ENCODE measurements at places on chromosomes 7 and 10. TPM values are rescaled to one million over a fixed set of nuclear protein-coding genes. Genes with fewer than 3 reads are reported as not detected.

Gene SKIDA1
- 0.40 TPM for total RNA-seq

Gene PTPRN2
- total RNA-seq = 1.9 TPM

Gene IRF5
- total RNA-seq = 11.4 TPM

Gene EPO
- total RNA-seq = not detected

Gene ORAI2
- total RNA-seq = 11.4 TPM

Gene SLC26A4
- total RNA-seq = not detected

Gene NYAP1
- 0.38 TPM for total RNA-seq

Gene APBB1IP
- 1.9 TPM for total RNA-seq

Gene LRRC4
- not detected for total RNA-seq

Gene GDI2
- total RNA-seq = 202 TPM

Gene TRIL
- 0.47 TPM for total RNA-seq

Gene COBL
- 48.1 TPM for total RNA-seq

Gene CYP3A4
- total RNA-seq = not detected

Gene HKDC1
- total RNA-seq = 112 TPM

Gene TDRD1
- total RNA-seq = not detected

Gene SUN3
- total RNA-seq = 1.1 TPM

Gene OR2A1
- total RNA-seq = not detected

- no peak overlapping the region for H3K27ac ChIP-seq
- no peaks in the 10 kb centered on the region for H3K27me3 ChIP-seq
- peaks cover 2% of the 10 kb centered on the region for H3K36me3 ChIP-seq
Observed at GRCh38 chr7:22720791-22721786, 5.9 kb upstream of the IL6 start.

DNA sequence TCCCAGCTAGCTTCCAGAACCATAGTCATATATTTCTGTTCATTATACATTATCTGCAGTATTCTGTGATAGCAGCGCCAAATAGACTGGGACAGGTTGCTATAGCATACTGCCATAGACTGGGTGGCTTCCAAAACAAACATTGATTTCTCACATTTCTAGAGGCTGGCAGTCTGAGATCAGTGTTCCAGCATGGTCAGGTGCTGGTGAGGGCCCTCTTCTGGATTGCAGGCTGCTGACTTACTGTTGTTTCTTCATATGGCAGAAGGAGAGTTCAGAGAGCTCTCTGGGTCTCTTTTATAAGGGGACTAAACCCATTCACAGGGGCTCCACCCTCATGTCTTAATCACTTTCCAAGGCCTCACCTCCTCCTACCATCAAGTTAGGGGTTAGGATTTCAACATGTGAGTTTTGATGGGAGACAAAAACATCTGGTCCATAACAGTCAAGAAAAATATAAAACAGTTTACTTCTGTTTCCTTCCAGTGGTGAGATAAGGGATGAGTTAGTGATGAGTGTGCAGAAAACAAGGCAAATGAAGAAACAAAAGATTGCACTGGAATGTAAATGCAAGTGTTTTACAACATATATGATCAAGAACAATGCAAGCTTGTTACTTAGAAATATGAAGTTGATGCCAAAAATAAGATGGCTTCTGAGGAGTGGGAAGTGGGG lies 399.0 kb upstream of the C7orf33 start:
- H3K36me3 ChIP-seq = no peaks in the 10 kb centered on the region
- no peaks in the 10 kb centered on the region for H3K4me1 ChIP-seq
- DNase-seq = no peak

GRCh38 chr7:38187794-38188440 lies 9.9 kb downstream of the STARD3NL start:
- H3K4me3 ChIP-seq = no peak overlapping the region
- no peak overlapping the region for H3K27ac ChIP-seq
- DNase-seq = no peak
- H3K4me1 ChIP-seq = peaks cover 24% of the 10 kb centered on the region
- no peaks in the 10 kb centered on the region for H3K36me3 ChIP-seq
- no peaks in the 10 kb centered on the region for H3K27me3 ChIP-seq

GRCh38 chr10:120420421-120420820 lies 36.6 kb upstream of the PLPP4 start:
- H3K4me1 ChIP-seq = no peaks in the 10 kb centered on the region
- H3K4me3 ChIP-seq = no peak overlapping the region
- DNase-seq = no peak
- no peak overlapping the region for H3K27ac ChIP-seq
- H3K36me3 ChIP-seq = no peaks in the 10 kb centered on the region
- H3K27me3 ChIP-seq = peaks cover 27% of the 10 kb centered on the region

DNA sequence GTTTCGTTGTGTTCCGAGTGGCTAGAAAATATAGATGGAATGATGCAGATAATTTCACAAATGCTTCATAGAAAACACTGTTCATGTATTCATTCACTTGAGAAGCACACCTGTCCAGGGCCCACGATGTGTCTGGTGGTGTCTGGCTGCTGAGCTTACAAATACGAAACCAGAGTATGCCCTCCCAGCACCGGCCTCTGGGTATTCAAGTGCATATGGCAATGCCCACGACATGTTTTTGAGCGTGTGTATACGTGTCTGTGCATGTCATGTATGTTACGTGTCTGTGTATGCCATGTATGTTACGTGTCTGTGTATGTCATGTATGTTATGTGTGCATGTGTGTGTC lies 37.9 kb downstream of the IL2RA start:
- H3K27ac ChIP-seq = no peak overlapping the region
- H3K36me3 ChIP-seq = no peaks in the 10 kb centered on the region
- no peak overlapping the region for H3K4me3 ChIP-seq
- H3K4me1 ChIP-seq = no peaks in the 10 kb centered on the region
- DNase-seq = no peak

GRCh38 chr10:94571081-94571480 lies 25.5 kb downstream of the HELLS start:
- no peaks in the 10 kb centered on the region for H3K36me3 ChIP-seq
- no peak for DNase-seq
- H3K4me3 ChIP-seq = no peak overlapping the region
- H3K27ac ChIP-seq = no peak overlapping the region

- no peaks in the 10 kb centered on the region for H3K4me1 ChIP-seq
- no peak overlapping the region for H3K4me3 ChIP-seq
- H3K27ac ChIP-seq = no peak overlapping the region
- H3K36me3 ChIP-seq = no peaks in the 10 kb centered on the region
- no peak for DNase-seq
- H3K27me3 ChIP-seq = peaks cover 14% of the 10 kb centered on the region
Observed at GRCh38 chr7:73936967-73937366, 76.0 kb downstream of the TMEM270 start.

DNA sequence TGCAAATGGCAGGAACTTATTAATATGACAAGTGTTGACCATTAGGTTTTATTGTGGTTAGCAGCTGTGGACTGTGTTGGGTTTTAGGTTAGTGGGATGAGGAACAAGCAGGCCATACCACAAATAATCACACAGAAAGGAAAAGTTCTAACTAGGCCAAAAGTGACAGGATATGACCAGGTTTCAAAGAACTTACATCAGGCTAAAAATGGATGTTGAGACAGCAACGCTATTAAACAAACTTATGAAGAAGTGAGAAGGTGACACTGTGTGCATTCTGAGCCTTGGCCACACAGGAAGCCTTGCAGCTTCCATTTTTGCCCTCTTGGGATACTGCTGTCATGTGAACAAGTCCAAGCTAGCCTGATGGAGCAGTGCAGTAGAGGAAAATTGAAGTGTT lies 568.8 kb downstream of the HTR7 start:
- H3K36me3 ChIP-seq = no peaks in the 10 kb centered on the region
- H3K4me1 ChIP-seq = peaks cover 9% of the 10 kb centered on the region
- DNase-seq = no peak
- no peaks in the 10 kb centered on the region for H3K27me3 ChIP-seq

DNA sequence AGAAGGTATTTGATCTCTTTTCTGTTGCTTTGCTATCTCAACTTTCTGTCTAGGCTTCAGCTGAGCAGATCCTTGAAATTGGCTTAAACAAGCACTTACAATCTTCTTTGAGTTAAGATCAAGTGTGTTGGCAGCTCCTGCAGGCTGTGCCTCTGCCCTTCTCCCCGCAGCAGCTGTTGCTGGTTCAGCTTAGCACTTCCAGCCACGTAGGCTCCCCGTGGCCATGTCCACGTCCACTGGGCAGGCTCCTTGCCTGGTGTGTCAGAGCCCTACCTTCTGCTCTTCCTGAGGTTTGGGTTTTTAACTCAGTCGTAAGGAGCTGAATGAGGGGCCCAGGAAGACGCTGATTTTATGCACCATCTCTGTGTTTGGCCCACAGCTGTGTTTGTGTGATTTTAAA lies 47.2 kb downstream of the CAMK1D start:
- H3K36me3 ChIP-seq = no peaks in the 10 kb centered on the region
- H3K27ac ChIP-seq = no peak overlapping the region
- peaks cover 81% of the 10 kb centered on the region for H3K27me3 ChIP-seq
- H3K4me1 ChIP-seq = no peaks in the 10 kb centered on the region

DNA sequence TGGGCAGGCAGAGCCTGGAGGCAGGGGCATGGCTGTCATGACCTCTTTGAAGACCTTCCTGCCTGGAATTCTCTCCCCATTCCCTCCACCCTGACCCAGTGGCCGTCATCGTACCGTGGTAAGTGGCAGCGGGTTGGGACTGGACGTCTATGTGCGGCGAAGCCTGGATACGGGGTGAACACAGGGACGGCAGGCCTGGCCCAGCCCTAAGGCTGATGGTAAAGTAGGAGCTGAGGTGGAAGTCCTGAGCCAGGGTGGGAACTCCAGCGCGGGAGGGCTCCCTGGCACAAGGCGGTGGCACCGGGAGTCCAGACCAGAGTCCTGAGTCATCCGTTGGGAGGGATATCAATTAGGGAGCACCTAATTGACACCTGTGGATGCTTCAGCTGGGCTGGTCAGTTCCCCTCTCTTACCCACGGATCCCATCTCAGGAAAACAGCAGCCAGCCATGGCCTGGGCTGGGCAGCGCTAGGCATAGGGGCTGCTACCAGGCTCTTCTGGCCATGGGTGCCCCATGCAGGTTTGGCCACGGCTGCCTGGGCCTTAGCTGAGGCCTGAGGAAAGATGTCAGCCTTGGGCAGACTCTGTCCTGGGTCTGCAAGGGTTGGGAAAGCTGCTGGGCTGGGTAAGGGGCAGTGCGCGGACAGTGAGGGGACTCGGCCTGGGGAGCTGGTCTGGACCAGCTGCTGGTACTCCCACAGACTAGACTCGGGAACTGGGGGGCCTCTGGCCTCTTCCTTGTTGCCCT lies 3.3 kb downstream of the PPIF start:
- no peak for DNase-seq
- H3K4me1 ChIP-seq = no peaks in the 10 kb centered on the region
- H3K27ac ChIP-seq = no peak overlapping the region

- H3K27me3 ChIP-seq = peaks cover 39% of the 10 kb centered on the region
- no peaks in the 10 kb centered on the region for H3K36me3 ChIP-seq
- H3K4me3 ChIP-seq = no peak overlapping the region
- H3K27ac ChIP-seq = no peak overlapping the region
- H3K4me1 ChIP-seq = peaks cover under 1% of the 10 kb centered on the region
Observed at GRCh38 chr7:21413502-21413901, 14.4 kb upstream of the SP4 start.

- H3K36me3 ChIP-seq = no peaks in the 10 kb centered on the region
- DNase-seq = peak; percentile 21
- no peak overlapping the region for H3K27ac ChIP-seq
- no peak overlapping the region for H3K4me3 ChIP-seq
Observed at GRCh38 chr7:81447351-81447952, 322.4 kb downstream of the HGF start.

DNA sequence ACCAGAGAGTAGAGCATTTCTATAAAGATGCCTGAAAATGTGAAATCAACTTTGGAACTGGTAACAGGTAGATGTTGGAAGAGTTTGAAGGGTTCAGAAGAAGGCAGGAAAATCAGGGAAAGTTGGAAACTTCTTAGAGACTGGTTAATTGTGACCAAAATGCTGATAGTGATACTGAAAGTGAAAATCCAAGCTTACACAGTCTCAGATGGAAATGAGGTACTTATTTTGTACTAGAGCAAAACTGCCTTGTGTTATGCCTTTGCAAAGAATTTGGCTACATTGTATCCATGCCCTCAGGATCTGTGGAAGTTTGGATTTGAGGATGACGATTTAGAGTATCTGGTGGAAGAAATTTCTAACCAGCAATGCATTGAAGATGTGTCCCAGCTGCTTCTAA lies 430.6 kb upstream of the KCND2 start:
- H3K36me3 ChIP-seq = no peaks in the 10 kb centered on the region
- no peaks in the 10 kb centered on the region for H3K27me3 ChIP-seq
- no peak overlapping the region for H3K4me3 ChIP-seq

- no peak overlapping the region for H3K27ac ChIP-seq
- peak; percentile 2 for DNase-seq
- no peaks in the 10 kb centered on the region for H3K36me3 ChIP-seq
- H3K27me3 ChIP-seq = no peaks in the 10 kb centered on the region
- peaks cover 16% of the 10 kb centered on the region for H3K4me1 ChIP-seq
- H3K4me3 ChIP-seq = no peak overlapping the region
Observed at GRCh38 chr7:110839866-110840265, 251.1 kb upstream of the LRRN3 start.

DNA sequence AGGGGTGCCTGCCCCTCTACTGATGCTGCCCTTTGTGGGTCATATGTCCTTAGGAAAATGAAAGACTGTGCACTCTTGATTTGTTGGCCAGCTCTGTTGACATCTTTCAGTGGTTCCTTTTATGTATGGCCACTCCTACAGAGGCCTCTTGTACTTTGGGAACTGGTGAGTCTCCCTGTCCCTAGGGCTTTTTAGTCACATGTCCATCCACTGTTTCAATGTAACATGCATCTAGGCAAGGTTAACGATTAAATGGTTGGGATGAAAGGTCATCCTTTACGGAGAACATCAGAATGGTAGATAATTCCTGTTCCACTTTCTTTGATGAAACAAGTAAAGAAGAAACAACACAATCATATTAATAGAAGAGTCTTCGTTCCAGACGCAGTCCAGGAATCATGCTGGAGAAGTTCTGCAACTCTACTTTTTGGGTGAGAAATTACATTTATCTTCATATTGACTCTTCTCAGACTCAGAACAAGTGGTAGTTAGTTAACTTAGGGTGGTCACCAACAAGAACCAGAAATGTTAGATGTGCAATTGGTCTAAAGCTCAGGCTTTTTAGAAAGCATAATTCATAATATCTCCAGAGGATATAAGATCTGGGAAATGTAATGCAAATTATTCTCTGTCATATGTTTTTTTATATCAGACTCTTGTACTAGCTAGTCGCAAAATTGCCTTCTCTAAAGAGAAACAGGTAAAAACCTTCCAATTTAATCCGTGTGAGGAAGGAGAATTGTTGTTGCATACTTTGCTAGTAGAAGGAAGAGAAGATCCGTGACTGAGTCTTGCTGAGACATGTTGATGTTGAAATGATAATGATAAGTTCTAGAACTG lies at the start of gene ABCC2:
Gene ABCC2, plus strand, starts transcription at position 194 of the 840 bp plus-strand sequence. Its CDS starts 205 bp downstream, at position 399.
- no peak for DNase-seq
- peaks cover 4% of the 10 kb centered on the region for H3K36me3 ChIP-seq
- peak within 1 kb of the TSS; percentile 38 for H3K27ac ChIP-seq
- H3K27me3 ChIP-seq = no peaks in the 10 kb centered on the region

DNA sequence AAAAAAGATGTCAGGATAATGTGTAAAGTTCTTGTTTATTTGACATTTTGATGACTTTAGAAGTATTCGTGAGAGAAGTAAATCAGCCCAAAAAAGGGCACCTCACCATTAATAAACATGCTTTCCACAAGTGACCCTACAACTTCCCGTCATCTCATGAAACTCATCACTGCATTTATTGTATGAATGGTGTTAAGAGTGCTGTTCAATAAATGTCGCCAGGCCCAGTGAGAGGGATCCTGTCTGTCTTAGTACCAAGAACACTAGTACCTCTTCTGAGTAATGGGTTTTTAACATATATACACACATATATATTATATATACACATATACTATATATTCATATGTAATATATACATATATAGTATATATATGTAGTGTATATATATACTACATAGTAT lies 61.9 kb downstream of the TMEM26 start:
- peaks cover 15% of the 10 kb centered on the region for H3K27me3 ChIP-seq
- no peak overlapping the region for H3K27ac ChIP-seq
- H3K4me3 ChIP-seq = no peak overlapping the region
- no peak for DNase-seq
- H3K36me3 ChIP-seq = no peaks in the 10 kb centered on the region
- H3K4me1 ChIP-seq = no peaks in the 10 kb centered on the region

Data from Calu3 (cell line).